ENCODE measurements at places on chromosomes 6 and 20. TPM values are rescaled to one million over a fixed set of nuclear protein-coding genes. Genes with fewer than 3 reads are reported as not detected.

Gene PANK2
- 53.1 TPM for total RNA-seq

Gene HEY2
- 0.06 TPM for total RNA-seq

Gene FOXQ1
- total RNA-seq: 4.8 TPM

Gene TREM1
- total RNA-seq: 0.25 TPM

Gene SIRPB1
- 0.43 TPM for total RNA-seq

Gene LRRC73
- 0.71 TPM for total RNA-seq

Gene LAMA4
- total RNA-seq: 1.5 TPM

Gene NOTCH4
- 0.76 TPM for total RNA-seq

Gene POM121L2
- not detected for total RNA-seq

Gene SLC17A2
- not detected for total RNA-seq

Gene ARHGAP40
- 0.08 TPM for total RNA-seq

Gene SLC22A1
- total RNA-seq: 2.0 TPM

Gene EPPIN
- total RNA-seq: not detected

Gene C6orf52
- total RNA-seq: 2.1 TPM

Gene NRN1
- 0.59 TPM for total RNA-seq

Gene ELOVL4
- 1.5 TPM for total RNA-seq

Gene SPO11
- total RNA-seq: not detected

Gene HLA-DMA
- 3.3 TPM for total RNA-seq
